ENCODE measurements at places on chromosomes 4 and X.

GRCh38 chr4:181293014-181293413, 950.2 kb upstream of the TENM3 start:
- no peak for DNase-seq

DNA sequence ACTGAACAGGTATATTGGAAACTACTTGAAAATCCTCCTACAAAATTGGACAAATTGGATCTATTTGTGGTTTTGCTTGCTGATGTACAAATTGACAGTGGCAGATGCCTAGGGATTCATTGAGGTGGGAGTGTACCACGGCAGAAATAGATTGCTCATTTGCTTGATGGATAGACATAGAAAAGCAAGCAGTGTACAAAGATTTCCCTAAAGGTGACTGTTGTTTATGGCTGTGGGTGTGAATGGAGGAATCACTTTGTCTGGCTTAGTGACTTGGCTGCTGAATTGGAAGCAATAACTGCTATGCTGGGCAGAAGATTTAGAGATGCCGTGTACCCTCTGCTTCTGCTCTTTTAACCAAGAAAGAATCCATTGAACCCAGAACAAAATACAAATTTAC, 191.0 kb upstream of the GRID2 start:
- DNase-seq: no peak

GRCh38 chr4:165382640-165383039, 3.8 kb downstream of the CPE start:
- no peak for DNase-seq

DNA sequence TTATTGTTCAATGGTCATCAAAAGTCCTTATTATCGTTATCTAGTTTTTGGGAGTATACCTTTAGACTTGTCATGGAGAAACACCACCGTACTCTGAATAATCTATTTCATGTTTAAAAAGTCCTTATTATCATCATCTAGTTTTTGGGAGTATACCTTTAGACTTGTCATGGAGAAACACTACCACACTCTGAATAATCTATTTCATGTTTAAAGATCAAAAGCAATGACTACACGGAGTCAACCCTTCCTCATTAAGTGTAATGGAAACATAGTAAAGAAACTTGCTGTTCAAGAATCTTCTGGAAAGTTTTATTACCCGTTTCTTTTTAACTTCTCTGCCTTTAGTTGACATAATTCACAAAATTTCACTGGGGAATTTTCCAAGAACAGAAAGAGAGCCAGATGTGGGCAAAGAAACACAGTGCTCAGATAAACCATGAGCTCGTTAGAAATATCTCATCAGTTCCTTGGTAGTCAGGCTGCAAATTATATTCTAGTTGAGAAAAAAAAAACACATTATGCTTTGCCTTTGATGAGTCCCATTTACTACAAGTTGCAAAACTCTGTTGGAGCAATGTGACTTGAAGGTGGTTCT, 158.8 kb downstream of the AFAP1 start:
- no peak for DNase-seq

DNA sequence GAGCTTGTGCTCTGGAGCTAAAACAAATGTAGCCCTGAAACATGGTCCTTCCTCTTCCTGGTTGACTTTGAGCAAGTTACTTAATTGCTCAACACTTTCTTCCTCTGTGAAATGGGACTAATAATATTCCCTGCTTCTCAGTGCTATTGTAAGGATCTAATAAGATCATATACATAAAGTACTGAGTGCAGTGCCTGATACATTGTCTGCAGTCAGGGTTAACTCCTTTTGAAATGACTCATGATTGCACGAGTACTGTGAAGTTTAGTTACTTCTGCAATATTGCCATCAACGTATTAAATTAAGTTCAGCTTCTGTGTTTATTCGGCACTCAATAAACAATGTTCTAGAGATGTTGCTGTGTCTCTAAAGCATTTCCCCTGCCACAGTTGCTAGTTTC, 91.8 kb upstream of the HPRT1 start:
- no peak for DNase-seq

DNA sequence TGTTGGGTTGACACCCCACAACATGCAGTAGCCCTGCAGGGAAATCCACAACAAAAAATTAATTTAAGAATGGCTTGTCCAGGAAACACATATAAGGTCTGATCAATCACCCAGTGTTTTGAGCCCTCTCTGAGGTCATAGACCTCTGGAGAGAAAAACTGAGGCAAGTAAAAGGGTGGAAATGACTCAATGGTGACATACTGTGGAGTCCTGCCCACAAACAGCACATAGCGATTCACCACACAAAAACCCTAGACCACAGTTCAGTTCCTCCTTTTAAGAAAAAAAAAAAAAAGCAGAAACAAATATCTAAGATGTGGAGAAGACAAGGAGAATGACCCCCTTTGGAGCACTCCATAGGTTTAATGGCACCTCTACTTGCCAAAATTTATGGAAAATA, 2691.0 kb downstream of the PCDH7 start:
- no peak for DNase-seq

GRCh38 chr4:167964766-167965373, 127.5 kb upstream of the ANXA10 start:
- DNase-seq: no peak

- DNase-seq: no peak
These were observed 10.3 kb downstream of the SNX25 start for GRCh38 chr4:185219551-185220344.
